ENCODE measurements at places on chromosomes 3 and 15. TPM values are rescaled to one million over a fixed set of nuclear protein-coding genes. Genes with fewer than 3 reads are reported as not detected.
A peak's percentile ranks its signal among the peaks of the same experiment; 100 is the strongest.

The TTLL3 gene
- total RNA-seq: 19.1 TPM

The USP13 gene
- total RNA-seq: 12.7 TPM

The HYKK gene
- 0.94 TPM for total RNA-seq

The STRIT1 gene
- total RNA-seq: not detected

- DNase-seq: no peak
- H3K4me1 ChIP-seq: peaks cover 13% of the 10 kb centered on the region
- H3K27ac ChIP-seq: no peak overlapping the region
- no peak overlapping the region for H3K4me3 ChIP-seq
- H3K27me3 ChIP-seq: no peaks in the 10 kb centered on the region
Measured at GRCh38 chr3:149226776-149227175, 5.1 kb upstream of the CP start.

- no peaks in the 10 kb centered on the region for H3K4me1 ChIP-seq
- H3K4me3 ChIP-seq: no peak overlapping the region
- DNase-seq: no peak
- no peaks in the 10 kb centered on the region for H3K36me3 ChIP-seq
- H3K27me3 ChIP-seq: no peaks in the 10 kb centered on the region
Measured at GRCh38 chr3:72646263-72646662, 202.0 kb downstream of the SHQ1 start.

GRCh38 chr15:75508840-75509532 lies 57.5 kb upstream of the SIN3A start:
- H3K36me3 ChIP-seq: peaks cover 11% of the 10 kb centered on the region
- no peaks in the 10 kb centered on the region for H3K4me1 ChIP-seq
- no peak overlapping the region for H3K4me3 ChIP-seq
- H3K27ac ChIP-seq: no peak overlapping the region
- no peaks in the 10 kb centered on the region for H3K27me3 ChIP-seq
- DNase-seq: peak; percentile 45

GRCh38 chr15:81161851-81162250 lies 27.8 kb downstream of the CFAP161 start:
- H3K36me3 ChIP-seq: no peaks in the 10 kb centered on the region
- H3K27ac ChIP-seq: no peak overlapping the region
- DNase-seq: no peak
- H3K4me1 ChIP-seq: peaks cover 20% of the 10 kb centered on the region
- H3K27me3 ChIP-seq: peaks cover 5% of the 10 kb centered on the region

DNA sequence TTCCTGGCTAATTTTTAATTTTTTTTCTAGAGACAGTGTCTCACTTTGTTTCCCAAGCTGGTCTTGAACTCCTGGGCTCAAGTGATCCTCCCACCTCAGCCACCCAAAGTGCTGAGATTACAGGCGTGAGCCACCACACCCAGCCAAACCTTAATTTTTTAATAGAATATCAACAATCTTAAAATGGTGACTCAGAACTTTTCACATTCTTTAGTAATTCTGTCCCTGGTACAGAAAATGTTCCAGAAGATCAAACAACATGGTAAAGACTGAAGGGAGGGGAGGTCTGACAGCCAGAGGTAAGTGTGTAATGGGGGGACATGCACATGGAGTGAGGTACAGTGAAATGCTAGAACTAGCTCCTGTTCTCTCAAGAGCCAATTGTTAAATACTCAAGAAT lies 38.2 kb downstream of the DNAH12 start:
- no peak for DNase-seq
- no peaks in the 10 kb centered on the region for H3K27me3 ChIP-seq
- H3K27ac ChIP-seq: no peak overlapping the region
- H3K4me3 ChIP-seq: no peak overlapping the region

DNA sequence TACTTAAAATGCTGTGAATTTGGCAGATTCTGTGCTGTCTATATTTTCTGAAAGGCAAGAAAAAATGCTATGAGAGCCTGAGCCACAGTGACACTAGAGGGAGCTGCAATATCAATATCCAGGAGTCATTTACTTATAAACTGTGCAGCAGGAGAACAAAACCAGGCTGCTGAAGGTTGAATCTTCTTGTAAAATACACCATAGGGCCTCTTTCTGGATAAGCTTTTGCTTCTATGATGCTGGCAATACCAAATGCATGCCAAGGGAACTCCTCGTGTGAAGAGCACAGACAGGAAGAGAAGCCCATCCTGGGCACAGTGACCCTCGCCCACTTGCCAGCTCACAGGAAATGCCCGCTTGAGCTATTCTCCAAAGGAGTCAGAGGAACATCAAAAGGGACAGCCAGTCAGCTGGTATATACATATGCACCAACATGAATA lies 48.0 kb upstream of the TSPAN3 start:
- H3K36me3 ChIP-seq: no peaks in the 10 kb centered on the region
- peaks cover 9% of the 10 kb centered on the region for H3K4me1 ChIP-seq
- peak; percentile 56 for DNase-seq
- H3K4me3 ChIP-seq: no peak overlapping the region

DNA sequence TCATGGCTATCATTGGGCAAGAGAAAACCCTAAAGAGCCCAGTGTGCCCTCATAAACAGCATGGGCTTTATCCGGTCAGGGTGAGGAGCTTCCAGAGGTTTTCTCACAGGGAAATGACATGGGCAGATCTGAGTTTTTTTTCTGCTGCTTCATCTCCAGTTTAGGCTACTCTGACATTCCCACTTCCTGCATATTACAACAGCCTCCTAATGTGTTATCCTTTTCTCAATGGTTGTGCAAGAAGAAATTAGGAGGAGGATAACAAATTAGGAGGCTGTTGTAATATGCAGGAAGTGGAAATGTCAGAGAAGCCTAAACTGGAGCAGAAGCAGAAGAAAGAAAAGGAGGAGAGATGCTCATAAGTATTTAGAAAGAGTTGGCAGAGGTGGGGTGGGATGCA lies 175.6 kb downstream of the MTHFS start:
- no peak for DNase-seq
- no peak overlapping the region for H3K4me3 ChIP-seq
- H3K36me3 ChIP-seq: no peaks in the 10 kb centered on the region
- H3K27ac ChIP-seq: no peak overlapping the region

GRCh38 chr3:165817160-165817709 lies 20.0 kb downstream of the BCHE start:
- H3K27ac ChIP-seq: no peak overlapping the region
- DNase-seq: no peak
- no peak overlapping the region for H3K4me3 ChIP-seq
- no peaks in the 10 kb centered on the region for H3K4me1 ChIP-seq
- H3K27me3 ChIP-seq: no peaks in the 10 kb centered on the region
- H3K36me3 ChIP-seq: no peaks in the 10 kb centered on the region

DNA sequence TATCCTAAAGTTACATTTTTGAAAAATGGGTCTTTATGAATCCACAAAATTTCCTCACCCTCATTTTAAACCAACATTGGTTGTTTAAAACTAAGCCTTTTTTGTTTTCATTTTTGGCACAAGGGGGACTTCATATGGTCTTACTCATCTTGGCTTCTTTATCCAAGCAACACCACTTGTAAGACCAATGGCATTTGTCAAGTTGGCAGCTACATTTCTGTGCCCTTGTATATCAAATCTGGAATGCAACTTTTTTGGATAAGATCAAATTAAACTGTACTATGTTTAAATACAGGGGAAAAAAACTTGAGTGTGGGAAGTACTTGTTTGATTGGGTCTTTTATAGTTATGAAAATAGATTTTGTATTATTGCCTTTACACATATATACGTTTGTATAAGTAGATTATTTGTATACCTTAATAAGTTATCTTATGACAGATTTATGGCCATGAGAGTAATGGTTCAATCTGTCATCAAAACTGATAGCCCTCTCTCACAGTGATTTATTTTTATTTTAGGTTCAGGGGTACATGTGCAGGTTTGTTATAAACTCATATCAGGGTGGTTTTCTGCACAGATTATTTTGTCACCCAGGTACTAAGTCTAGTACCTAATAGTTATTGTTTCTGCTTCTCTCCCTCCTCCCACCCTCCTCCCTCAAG lies 43.4 kb downstream of the GPR160 start:
- no peaks in the 10 kb centered on the region for H3K4me1 ChIP-seq
- peaks cover 7% of the 10 kb centered on the region for H3K36me3 ChIP-seq

GRCh38 chr3:48918388-48919214 lies at the start of gene ARIH2:
Gene ARIH2 (plus strand): TSS chr3:48918842. CDS start chr3:48927559, 8,717 bp downstream.
- peak within 1 kb of the TSS; percentile 91 for H3K4me3 ChIP-seq
- no peaks in the 10 kb centered on the region for H3K36me3 ChIP-seq
- H3K27ac ChIP-seq: peak within 1 kb of the TSS; percentile 98

All from CD8-positive, alpha-beta memory T cell (primary cell).